AG04449 (cell line): ENCODE measurements at places on chromosomes 3 and 15.

GRCh38 chr3:165854696-165855095 lies 17.5 kb upstream of the BCHE start:
- DNase-seq = no peak

- no peak for DNase-seq
These were observed 22.9 kb downstream of the DAG1 start for GRCh38 chr3:49492969-49493368.

- DNase-seq = no peak
These were observed 5.5 kb downstream of the FGF7 start for GRCh38 chr15:49428409-49429095.

DNA sequence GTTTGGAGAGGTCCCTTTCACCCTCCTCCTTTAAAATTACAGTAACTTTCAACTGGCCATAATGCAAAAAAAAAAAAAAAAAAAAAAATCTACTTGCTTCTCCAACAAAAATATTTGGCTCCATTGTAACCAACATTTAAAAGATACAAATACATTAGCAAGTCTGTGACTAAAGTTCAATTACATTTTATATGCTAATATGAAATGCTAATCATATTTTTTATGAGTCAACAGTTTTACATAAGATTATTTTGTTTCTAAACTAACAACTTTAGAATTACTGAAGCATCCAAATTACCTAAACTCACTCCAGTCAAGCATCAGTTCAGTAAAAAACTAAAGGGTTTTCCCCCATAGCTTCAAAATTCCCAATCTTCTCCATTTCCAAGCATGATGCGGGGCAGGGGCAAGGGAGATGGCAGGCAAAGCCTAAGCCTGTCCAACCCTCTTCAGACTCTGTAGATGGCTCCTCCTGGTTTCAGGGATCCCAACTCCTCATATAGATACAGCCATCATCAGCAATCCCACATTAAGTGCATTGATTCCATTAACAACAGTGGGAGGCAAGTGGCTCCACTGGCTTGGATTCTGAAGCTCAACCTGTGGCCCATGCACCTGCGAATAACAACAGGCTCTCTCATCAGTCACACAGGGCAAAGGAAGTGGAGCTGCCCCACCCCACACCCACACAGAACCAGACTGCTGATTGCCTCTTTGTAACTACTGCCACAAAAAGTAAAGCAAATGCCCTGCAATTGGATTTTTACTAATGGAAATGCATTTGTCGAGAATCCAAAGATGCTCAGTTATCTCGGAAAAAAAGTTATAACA lies 15.0 kb downstream of the SFMBT1 start:
- DNase-seq = no peak

DNA sequence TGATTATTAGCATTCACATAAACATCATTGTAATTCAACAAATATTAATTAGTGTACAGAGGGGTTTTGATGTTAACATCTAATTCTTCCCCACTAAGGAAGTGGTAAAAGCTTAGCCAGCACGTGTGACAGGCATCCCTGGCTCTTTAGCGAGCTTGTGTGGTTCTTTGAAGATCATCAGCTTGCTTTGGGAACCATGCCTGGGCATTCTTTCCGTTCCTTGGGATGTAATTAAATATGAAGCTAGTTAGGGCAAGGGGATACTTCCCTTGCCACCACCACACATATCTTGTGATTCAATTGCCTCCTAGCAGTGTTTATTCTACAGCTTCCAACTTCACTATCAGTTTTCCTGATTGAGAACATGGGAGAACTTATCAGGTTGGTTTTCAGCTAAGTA lies 246.5 kb downstream of the MYRIP start:
- no peak for DNase-seq
